ENCODE measurements at places on chromosomes 3 and 15. TPM values are rescaled to one million over a fixed set of nuclear protein-coding genes. Genes with fewer than 3 reads are reported as not detected.

SCN5A gene
- total RNA-seq: 0.54 TPM

CA12 gene
- 141 TPM for total RNA-seq

CKMT1A gene
- 3.9 TPM for total RNA-seq

GOLGA6L10 gene
- 0.59 TPM for total RNA-seq

KBTBD13 gene
- not detected for total RNA-seq

CDCP1 gene
- total RNA-seq: 9.5 TPM

CX3CR1 gene
- total RNA-seq: not detected

PDCD10 gene
- 56.0 TPM for total RNA-seq

MYO9A gene
- total RNA-seq: 10.9 TPM

COL6A6 gene
- total RNA-seq: not detected

LIPH gene
- total RNA-seq: 7.5 TPM

ITGA11 gene
- 4.5 TPM for total RNA-seq

FRMD4B gene
- 0.78 TPM for total RNA-seq

RNF168 gene
- 4.6 TPM for total RNA-seq

DAPK2 gene
- 3.9 TPM for total RNA-seq

P2RY12 gene
- not detected for total RNA-seq

TTLL13 gene
- total RNA-seq: 0.14 TPM

CHDH gene
- 1.4 TPM for total RNA-seq

GPR160 gene
- 1.1 TPM for total RNA-seq

ADGRG7 gene
- total RNA-seq: not detected

C3orf80 gene
- 1.8 TPM for total RNA-seq

SI gene
- not detected for total RNA-seq

MAP4 gene
- total RNA-seq: 82.9 TPM

GP5 gene
- not detected for total RNA-seq

SERINC4 gene
- total RNA-seq: not detected

PLOD2 gene
- total RNA-seq: 142 TPM

TIGIT gene
- total RNA-seq: not detected

WDR53 gene
- 11.7 TPM for total RNA-seq

TIMP4 gene
- total RNA-seq: 10.8 TPM

KCNAB1 gene
- not detected for total RNA-seq

SLC24A5 gene
- not detected for total RNA-seq

CLDN16 gene
- 0.34 TPM for total RNA-seq

THAP10 gene
- 5.8 TPM for total RNA-seq

MED12L gene
- 1.2 TPM for total RNA-seq

MYRIP gene
- not detected for total RNA-seq

LTF gene
- not detected for total RNA-seq

SV2B gene
- 0.09 TPM for total RNA-seq

SPINT1 gene
- 1.2 TPM for total RNA-seq

TEX55 gene
- not detected for total RNA-seq

FSTL1 gene
- 76.2 TPM for total RNA-seq

IGSF11 gene
- 4.4 TPM for total RNA-seq

RLBP1 gene
- total RNA-seq: not detected

WNT5A gene
- 0.66 TPM for total RNA-seq

CLDN18 gene
- total RNA-seq: not detected

SUSD5 gene
- total RNA-seq: 2.3 TPM

IQCF2 gene
- total RNA-seq: not detected

CHMP2B gene
- total RNA-seq: 93.9 TPM

LDHAL6B gene
- not detected for total RNA-seq

MITF gene
- 5.8 TPM for total RNA-seq
